ENCODE measurements at places on chromosomes 1 and 21. TPM values are rescaled to one million over a fixed set of nuclear protein-coding genes. Genes with fewer than 3 reads are reported as not detected.
A peak's percentile ranks its signal among the peaks of the same experiment; 100 is the strongest.

- no peaks in the 10 kb centered on the region for H3K27me3 ChIP-seq
- H3K4me1 ChIP-seq = peaks cover 49% of the 10 kb centered on the region
- peak overlapping the region; percentile 85 for H3K4me3 ChIP-seq
- DNase-seq = no peak
These were observed 509 bp downstream of the NVL start for GRCh38 chr1:224329484-224329841.

DNA sequence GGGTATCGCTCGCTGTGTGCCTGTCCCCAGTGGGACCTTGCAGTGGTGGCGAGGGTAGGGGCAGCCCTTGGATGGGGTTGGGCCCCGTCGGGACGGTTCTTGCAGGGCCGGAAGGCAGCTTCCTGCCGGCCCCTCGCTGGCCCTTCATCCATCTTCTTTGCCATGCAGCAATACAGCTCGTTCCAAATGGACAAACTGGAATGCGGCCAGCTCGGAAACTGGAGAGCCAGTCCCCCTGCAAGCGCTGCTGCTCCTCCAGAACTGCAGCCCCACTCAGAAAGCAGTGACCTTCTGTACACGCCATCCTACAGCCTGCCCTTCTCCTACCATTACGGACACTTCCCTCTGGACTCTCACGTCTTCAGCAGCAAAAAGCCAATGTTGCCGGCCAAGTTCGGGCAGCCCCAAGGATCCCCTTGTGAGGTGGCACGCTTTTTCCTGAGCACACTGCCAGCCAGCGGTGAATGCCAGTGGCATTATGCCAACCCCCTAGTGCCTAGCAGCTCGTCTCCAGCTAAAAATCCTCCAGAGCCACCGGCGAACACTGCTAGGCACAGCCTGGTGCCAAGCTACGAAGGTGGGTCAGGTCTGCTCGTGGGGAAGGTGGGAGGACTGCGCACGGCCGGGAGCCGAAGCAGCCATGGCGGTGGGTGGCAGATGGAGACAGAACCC lies 45.8 kb downstream of the SIM2 start:
- no peak for DNase-seq
- no peaks in the 10 kb centered on the region for H3K27me3 ChIP-seq
- no peaks in the 10 kb centered on the region for H3K36me3 ChIP-seq
- H3K27ac ChIP-seq = no peak overlapping the region

GRCh38 chr1:116585886-116586285 lies 15.1 kb upstream of the CD58 start:
- no peaks in the 10 kb centered on the region for H3K4me1 ChIP-seq
- H3K36me3 ChIP-seq = no peaks in the 10 kb centered on the region
- H3K27ac ChIP-seq = no peak overlapping the region
- DNase-seq = no peak
- H3K27me3 ChIP-seq = no peaks in the 10 kb centered on the region

DNA sequence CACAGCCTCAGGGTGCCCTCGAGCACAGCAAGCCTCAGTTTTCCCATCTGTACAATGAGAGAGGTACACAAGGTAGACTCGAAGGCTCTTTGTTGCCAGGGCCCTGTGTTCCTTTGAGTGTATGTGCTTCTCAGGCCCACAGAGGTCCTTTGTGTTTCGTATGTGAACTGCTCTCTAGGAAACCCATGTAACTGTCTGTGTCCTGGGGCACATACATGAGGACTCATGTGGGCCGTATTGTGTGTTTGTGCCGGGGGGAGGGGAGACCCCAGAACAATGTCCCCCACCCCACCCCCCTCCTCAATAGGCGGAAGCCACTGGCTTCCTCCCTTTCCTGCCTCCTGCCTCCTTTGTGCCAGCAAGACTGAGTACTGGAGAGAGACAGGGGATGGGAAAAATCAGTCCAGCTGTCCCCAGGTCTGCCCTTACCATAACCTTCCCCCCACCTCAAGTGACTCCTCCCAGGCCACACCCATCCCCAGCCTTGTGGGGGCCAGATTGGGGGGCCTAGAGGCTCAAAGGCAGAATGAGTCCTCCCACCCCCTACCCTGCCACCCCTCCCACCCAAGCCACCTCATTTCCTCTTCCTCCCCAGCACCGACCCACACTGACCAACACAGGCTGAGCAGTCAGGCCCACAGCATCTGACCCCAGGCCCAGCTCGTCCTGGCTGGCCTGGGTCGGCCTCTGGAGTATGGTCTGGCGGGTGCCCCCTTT lies at the start of gene TIE1:
TIE1 (plus strand) TSS at position 605 of the 717 bp plus-strand sequence; CDS start at position 695, 90 bp downstream.
- no peaks in the 10 kb centered on the region for H3K36me3 ChIP-seq
- no peak for DNase-seq
- H3K27me3 ChIP-seq = no peaks in the 10 kb centered on the region
- no peak within 1 kb of the TSS for H3K4me3 ChIP-seq
- peaks cover 8% of the 10 kb centered on the region for H3K4me1 ChIP-seq

- no peak for DNase-seq
- no peaks in the 10 kb centered on the region for H3K27me3 ChIP-seq
- H3K4me3 ChIP-seq = no peak overlapping the region
- H3K27ac ChIP-seq = no peak overlapping the region
- H3K4me1 ChIP-seq = no peaks in the 10 kb centered on the region
- H3K36me3 ChIP-seq = no peaks in the 10 kb centered on the region
These were observed 743 bp downstream of the GPR52 start for GRCh38 chr1:174448531-174448883.

DNA sequence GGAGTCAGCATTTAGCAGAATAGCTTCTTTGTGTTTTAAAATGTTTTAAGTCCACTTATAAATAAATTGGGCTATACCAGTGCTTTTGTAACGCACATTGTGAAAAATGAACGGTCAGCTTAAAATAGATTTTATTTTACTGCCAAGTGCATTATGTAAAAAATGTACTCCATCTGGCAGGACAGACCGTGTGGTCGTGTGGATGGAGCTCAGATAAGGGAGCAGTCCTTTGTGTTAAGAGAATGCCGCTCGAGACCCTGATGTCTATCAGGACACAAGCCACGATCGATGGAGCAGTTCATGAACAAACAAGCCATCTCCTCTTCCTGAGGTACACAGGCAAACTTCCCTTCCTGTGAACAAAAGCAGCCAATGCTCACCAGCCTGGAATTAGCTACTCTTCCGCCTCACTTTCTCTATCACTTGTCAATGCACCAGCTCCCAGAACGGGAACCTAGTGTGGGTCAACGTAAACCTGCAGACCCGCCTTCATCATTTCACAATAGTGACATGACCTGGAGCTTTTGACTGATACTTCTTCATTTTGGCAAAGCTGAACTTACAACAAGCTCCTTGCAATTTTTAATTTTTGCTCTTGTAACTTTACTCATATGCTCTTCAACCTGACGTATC lies 243.5 kb downstream of the TGFB2 start:
- no peak overlapping the region for H3K4me3 ChIP-seq
- DNase-seq = no peak
- H3K36me3 ChIP-seq = no peaks in the 10 kb centered on the region
- no peaks in the 10 kb centered on the region for H3K4me1 ChIP-seq
- no peak overlapping the region for H3K27ac ChIP-seq

DNA sequence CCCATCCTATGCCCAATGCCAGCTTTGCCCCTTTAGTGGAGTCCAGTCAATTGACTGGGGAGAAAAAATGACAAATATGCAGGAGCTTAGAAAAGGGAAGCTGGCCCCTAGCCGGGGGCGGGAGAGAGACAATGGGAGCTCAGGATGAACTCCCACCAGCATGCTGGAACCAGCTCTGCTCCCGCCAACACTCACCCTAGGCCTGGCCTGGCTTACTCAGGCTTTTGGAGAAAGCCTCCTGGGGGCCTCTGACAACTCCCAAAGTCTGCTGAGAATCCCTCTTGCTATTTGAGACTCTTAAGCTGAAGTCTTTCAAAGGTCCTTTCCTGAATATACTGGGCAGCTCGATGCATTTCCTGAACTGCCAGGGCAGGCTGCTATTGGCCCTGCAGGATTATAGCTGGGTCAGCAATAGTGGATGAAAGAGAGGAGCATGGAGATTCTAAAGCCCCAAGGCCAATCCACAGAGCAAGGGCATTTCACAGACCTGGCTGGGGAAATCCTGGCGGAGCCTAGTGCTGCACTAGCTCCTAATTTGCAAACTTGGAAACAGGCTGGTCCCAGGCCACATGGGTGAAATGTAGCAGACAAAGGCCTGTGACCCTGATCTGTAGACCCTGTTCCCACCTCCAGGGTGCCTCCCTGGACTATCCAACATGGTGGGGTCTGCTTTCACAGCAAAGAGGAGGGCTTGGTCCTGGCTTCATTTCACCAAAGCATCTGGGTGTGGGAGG lies 35.7 kb upstream of the CLSTN1 start:
- no peaks in the 10 kb centered on the region for H3K4me1 ChIP-seq
- no peak overlapping the region for H3K27ac ChIP-seq
- no peak overlapping the region for H3K4me3 ChIP-seq
- no peaks in the 10 kb centered on the region for H3K27me3 ChIP-seq

GRCh38 chr1:107413546-107413945 lies 272.7 kb downstream of the NTNG1 start:
- no peak for DNase-seq
- no peaks in the 10 kb centered on the region for H3K27me3 ChIP-seq
- H3K4me3 ChIP-seq = no peak overlapping the region
- H3K27ac ChIP-seq = no peak overlapping the region
- no peaks in the 10 kb centered on the region for H3K4me1 ChIP-seq
- no peaks in the 10 kb centered on the region for H3K36me3 ChIP-seq

- no peaks in the 10 kb centered on the region for H3K36me3 ChIP-seq
- no peaks in the 10 kb centered on the region for H3K27me3 ChIP-seq
- DNase-seq = peak; percentile 30
- peak overlapping the region; percentile 93 for H3K27ac ChIP-seq
- H3K4me3 ChIP-seq = peak overlapping the region; percentile 97
These were observed 954 bp downstream of the RSBN1 start for GRCh38 chr1:113811156-113811887.

DNA sequence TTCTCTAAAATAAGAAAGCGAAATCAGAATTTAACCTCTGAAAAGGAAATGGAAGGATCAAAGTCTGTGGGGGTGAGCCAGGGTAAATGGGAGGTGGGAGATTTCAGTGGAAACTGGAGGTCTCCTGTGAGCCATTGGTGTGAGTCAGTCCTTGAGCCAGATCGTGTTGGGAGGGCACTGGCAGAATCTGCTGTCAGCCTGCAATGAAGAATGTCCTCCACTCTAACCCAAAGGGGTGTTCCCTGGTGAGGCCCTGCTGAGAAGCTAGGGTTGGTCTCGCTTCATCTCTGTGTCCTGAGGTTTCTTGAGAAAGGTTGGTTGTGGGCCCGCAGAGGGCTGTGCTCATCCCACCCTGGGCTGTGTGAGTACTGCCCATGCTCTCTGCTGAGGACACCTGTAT lies 2.4 kb downstream of the QSOX1 start:
- H3K27me3 ChIP-seq = no peaks in the 10 kb centered on the region
- no peaks in the 10 kb centered on the region for H3K36me3 ChIP-seq
- no peak overlapping the region for H3K4me3 ChIP-seq
- no peak for DNase-seq
- H3K4me1 ChIP-seq = peaks cover 27% of the 10 kb centered on the region
- no peak overlapping the region for H3K27ac ChIP-seq

- H3K4me3 ChIP-seq = no peak overlapping the region
- DNase-seq = no peak
- H3K4me1 ChIP-seq = peaks cover 70% of the 10 kb centered on the region
- no peak overlapping the region for H3K27ac ChIP-seq
- no peaks in the 10 kb centered on the region for H3K27me3 ChIP-seq
- peaks cover 5% of the 10 kb centered on the region for H3K36me3 ChIP-seq
These were observed 5.0 kb downstream of the MTR start for GRCh38 chr1:236800002-236800620.

DNA sequence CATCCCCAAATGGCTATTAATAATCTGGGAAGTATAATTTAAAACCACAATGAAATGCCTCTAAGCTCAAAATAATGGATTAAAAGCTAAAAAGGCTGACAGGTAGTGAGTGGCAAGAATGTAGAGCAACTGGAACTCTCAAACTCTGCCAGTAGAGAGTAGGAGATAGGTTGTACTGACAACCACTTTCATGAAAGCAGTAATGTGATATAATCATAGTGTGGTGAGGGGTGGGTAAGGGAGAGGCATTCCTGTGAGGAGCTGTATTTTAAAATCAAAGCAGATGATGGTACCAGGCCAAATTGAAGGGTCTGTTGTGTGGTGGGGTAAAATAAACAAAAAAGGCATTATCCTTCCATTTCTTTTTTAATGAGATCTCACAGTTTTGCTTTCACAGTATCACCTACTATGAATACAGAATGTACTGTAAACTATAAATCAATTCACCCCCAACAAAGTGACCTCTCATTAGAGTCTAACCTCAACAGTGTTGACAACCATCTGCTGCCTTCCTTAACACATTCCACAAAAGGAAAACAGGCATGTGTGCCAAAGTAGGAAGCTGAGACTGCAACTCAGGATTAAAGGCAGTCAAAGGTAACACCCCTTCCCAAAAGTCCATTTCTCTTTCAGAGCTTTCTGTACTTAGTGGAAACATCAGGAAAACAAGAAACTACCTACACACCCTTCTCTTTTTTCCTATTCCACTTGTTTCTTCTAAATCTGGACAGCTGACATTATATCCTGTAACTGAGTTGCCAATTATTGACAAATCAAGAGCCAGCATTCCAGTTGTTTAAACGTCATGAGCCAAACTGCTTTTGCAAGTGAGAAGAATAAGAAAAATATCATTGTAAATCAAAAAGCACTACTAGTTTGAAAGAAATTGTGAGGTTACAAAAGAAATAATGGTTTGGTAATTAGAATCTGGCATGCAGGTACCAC lies 130.8 kb downstream of the FAF1 start:
- H3K4me3 ChIP-seq = no peak overlapping the region
- no peak overlapping the region for H3K27ac ChIP-seq
- no peaks in the 10 kb centered on the region for H3K36me3 ChIP-seq
- H3K4me1 ChIP-seq = no peaks in the 10 kb centered on the region
- DNase-seq = no peak

DNA sequence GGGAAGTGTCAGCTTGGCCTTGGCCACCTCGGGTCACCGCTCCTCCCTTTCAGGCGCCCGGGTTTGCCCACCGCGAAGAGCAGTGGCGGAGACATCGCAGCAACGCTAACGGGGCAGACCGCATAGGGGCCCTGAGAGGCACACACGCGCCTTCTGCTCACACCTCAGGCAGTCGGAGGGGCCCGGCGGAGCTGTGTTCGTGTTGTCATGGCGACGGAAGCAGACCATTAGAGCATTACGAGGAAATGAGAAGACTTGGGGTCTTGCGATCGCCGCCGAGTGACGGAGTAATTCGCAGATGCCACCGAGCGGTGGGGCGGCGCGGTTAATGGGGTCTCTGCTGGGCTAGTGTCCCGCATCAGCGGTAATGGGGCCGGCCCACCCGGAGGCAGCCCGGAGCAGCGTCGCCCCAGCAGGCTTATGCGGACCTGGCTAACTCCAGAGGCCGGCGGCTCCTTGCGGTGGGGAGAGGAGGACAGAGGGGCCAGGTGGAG lies 144.1 kb downstream of the TNR start:
- no peak overlapping the region for H3K4me3 ChIP-seq
- H3K27ac ChIP-seq = no peak overlapping the region
- no peaks in the 10 kb centered on the region for H3K36me3 ChIP-seq
- H3K4me1 ChIP-seq = no peaks in the 10 kb centered on the region
- H3K27me3 ChIP-seq = no peaks in the 10 kb centered on the region

C4BPB gene
- 0.35 TPM for total RNA-seq

TMEM51 gene
- 0.47 TPM for total RNA-seq

PTGER3 gene
- total RNA-seq = not detected

ADCY10 gene
- 0.61 TPM for total RNA-seq

RALGPS2 gene
- total RNA-seq = 12.4 TPM
